Caco-2 (cell line): ENCODE measurements at places on chromosomes 1 and 21.

DNA sequence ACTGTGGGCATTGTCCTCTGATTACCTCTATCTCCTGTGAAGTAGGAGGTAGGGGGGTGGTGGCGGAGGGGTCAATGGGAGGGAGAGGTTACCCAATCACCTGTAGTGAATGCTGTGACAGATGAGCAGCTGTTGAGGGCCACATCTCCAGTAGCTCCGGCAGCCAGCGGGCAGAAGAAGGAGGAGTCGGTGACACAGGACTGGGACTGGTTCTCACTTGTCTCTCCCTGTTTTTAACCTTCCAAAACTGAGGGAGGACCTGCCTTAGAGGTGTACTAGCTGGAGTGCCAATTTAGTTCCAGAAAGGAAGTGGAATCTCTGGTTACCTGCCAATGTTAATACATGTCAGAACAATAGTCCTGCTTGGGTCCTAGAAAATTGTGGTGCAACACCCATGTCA, 56.2 kb upstream of the ENAH start:
- DNase-seq: no peak

GRCh38 chr1:12408662-12409061, 178.8 kb downstream of the VPS13D start:
- no peak for DNase-seq

DNA sequence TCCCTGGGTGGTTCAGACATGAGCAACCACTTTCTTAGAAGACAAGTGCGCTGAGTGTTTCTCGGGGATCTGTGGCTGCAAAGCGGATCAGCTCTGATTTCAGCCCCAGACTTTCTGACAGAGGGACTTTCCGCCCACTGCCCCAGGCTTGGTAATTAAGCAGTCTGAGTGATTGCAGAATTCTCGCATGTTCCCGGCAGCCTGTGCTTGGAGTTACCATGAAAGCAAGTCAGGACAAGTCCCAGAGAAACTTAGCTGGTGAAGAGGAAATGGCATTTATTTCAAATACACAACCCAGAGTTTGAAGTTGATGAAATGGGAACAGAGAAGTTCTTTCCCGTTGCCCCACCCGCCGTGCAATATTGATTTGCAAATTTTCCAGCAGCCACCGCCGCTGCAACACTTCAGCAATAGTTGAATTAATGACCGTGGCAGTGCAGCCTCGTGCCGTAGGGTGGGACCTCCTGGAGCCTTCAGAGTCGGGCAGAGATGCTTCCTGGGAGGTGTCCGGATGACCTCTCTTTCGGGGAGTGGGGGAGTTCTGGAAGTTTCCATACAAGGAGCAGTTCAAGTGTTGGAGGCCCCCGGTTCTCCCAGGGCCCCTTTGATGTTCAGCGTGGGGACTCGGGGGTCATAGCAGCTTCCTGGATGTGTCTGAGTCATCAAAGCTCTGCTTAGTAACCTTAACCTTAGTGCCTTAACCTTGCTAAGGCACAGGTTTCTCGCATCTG, 134.7 kb downstream of the KAZN start:
- no peak for DNase-seq

GRCh38 chr1:231838521-231838920, 211.9 kb downstream of the DISC1 start:
- DNase-seq: no peak

- no peak for DNase-seq
Observed at GRCh38 chr1:112457241-112457640, 51.5 kb upstream of the WNT2B start.

DNA sequence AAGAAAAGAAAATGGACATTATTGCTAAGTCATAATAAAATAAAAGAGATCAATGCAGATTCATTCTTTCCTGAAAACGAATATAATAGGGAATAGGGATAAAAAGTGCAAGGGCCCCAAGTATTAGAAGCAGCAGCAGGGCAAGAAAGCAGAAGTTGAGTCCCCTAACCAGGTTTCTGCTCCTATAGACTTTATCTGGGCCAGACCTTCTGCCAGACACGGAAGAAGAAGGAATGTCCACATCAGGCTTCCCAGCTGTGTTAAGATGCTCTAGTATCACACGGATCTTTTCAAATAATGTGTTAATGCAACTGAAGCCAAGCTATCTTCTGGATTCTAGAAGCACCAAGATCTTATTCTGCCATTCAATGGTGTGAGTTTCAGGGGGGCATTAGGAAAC, 26.9 kb downstream of the CD244 start:
- no peak for DNase-seq

DNA sequence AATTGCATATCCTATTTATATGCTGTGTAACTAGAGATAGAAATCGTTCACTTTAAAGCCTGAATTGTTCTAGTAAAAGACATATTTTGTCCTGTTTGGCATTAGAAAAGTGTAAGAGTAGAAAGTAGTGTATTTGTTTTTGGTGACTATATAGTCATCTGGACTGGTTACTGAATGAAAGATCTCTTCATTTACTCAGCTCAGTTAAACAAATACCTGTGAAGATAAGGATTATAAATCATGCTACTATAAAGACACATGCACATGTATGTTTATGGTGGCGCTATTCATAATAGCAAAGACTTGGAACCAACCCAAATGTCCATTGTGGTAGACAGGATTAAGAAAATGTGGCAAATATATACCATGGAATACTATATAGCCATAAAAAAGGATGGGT, 125.1 kb downstream of the PLA2G4A start:
- no peak for DNase-seq

- DNase-seq: no peak
Observed at GRCh38 chr21:45104560-45104959, 30.2 kb downstream of the ADARB1 start.

DNA sequence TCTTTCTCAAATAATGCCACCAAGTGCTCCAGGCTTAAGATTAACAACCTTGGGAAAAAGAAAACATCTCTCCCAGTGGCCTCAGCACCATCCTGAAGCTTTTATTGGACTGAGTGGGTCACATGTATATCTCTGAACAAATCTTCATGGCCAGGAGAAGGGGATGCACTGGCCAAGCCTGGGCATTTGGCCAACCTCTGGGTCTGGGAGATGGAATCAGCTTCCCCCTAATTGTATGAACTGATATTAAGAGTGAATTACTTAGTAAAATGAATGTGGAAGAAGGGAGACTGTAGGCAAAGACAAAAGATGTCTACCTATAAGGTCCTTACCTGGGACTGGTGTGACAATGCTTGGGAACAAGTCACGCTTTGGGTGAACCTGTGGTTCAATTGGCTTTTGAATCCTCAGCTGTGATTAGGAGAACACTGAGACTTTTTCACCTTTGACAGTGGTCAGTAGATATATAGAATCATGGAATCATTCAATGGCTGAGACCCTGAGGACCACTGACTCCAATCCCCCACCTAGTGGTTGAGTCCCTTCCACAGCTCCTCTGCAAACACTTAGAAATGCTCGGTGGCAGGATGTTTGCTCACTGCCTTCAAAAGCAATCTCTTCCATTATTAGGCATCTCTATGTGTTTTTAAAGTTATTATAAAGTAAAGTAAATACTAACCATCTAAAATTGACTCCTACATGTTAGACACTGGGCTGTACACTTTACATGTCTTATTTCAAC, 102.6 kb upstream of the ATP1A1 start:
- no peak for DNase-seq

DNA sequence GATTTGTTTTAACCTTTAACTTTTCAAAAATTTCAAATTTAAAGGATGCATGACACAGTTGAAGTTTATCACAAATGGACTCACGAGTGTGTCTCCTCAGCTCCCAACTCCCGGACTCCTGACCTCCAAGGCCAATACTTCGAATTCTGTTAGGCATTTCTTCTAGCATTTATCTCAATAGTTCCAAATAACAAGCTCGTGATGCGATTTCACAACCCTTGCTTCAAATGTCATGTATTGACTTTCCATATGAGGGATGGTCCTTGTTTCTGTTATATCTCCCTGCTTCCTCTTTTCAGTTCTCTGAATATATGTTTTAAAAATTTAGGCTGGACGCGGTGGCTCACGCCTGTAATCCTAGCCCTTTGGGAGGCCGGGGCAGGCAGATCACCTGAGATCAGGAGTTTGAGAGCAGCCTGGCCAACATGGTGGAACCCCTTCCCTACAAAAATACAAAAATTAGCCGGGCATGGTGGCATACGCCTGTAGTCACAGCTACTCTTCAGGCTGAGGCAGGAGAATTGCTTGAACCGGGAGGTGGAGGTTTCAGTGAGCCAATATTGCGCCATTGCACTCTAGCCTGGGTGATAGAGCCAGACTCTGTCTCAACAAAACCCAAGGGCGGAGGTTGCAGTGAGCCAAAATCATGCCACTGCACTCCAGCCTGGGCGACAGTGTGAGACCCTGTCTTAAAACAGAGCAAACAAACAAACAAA, 52.0 kb upstream of the TINAGL1 start:
- no peak for DNase-seq

- no peak for DNase-seq
Observed at GRCh38 chr1:241020851-241021697, 335.9 kb downstream of the RGS7 start.

DNA sequence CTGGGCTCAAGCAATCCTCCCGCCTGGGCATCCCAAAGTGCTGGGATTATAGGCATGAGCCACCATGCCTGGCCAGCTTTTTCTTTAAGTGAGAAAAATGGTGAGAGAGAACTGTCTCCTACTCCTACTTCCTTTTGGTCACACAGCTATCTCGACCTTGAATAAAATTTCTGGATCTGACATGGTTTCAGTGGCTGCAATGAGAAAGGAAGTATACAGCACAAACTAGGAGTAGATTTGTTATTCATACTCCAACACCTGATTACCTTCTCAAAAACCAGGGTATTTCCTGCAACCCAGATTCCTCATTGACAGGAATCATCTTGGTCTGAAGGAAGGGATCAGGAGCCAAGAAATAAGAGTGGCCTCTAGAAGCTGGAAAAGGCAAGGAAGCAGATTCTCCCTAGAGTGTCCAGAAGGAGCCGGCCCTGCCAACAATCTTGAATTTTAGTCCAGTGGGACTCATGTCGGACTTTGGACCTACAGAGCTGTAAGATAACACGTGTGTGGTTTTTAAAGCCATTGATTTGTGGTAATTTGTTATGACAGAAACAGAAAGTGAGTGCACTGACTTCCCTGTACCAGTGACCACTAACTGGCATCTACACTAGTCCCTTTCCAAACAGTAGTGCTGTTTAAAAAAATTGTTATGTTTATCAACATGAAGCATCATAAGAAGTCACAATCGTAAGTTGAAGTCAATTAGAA, 516.6 kb downstream of the SMYD3 start:
- no peak for DNase-seq

- DNase-seq: no peak
Observed at GRCh38 chr1:21084111-21084810, 92.4 kb downstream of the EIF4G3 start.

DNA sequence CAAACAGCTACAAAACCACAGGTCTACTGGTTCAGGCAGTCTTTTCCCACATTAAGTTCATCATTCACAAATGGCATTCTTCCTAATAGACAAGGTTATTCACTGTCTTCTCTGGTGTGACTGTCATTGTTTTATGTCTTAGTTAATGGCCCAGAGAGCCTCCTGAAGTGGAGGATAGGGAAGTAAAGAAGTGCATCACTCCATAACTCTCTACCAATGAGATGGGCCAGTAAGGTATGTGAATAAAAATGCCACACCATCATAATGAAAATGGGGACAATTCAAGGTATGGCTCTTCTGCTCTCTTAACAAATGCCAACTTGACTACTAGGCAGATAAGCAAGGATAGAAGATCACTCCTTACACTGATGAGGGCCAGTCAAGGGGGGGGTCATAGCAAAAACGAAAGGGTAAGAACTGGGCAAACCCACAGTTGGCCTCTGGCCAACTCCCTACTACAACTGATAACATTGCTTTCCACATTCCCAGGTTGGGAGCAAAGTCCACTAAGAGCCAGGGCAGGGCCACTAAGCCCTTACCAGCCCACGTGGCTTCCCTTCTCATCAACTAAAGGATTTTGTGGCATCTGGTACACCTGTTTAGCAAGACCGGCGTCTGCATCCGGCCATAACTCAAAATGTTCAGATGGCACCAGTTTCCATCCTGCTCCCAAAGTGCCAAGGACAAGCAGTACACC, 10.0 kb downstream of the PABPC4 start:
- DNase-seq: peak; percentile 47

GRCh38 chr21:38424305-38425019, 73.8 kb downstream of the ERG start:
- DNase-seq: no peak

GRCh38 chr1:6271006-6271405, 10.1 kb upstream of the GPR153 start:
- DNase-seq: no peak

GRCh38 chr1:87706779-87707228, 378.1 kb downstream of the LMO4 start:
- no peak for DNase-seq

GRCh38 chr21:41647806-41648561, 118.9 kb downstream of the RIPK4 start:
- no peak for DNase-seq

DNA sequence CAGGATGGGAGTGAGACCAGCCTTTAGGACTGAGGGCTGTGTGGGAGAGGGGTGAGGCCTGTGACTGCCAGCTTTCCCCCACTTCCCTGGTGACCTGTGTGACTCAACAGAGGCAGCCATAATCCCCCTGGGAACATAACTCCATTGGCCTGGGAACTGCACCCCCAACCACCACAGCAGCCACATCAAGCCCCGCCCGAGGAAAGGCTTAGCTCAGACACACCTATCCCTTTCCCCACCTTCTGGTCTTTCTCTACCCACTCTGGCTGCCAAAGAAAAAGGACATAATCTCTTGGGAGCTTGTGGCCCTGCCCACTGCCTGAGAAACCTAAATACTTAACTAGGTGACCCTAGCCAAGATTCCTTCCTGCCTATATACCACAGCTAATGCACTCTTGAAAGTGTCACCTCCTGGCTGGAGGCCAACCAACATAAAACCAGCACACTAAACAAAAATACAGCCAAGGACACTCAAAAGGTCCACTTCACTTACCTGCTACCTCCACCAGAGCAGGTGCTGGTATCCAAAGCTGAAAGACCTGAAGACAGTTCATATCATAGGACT, 406.6 kb upstream of the CAMK1G start:
- DNase-seq: no peak

DNA sequence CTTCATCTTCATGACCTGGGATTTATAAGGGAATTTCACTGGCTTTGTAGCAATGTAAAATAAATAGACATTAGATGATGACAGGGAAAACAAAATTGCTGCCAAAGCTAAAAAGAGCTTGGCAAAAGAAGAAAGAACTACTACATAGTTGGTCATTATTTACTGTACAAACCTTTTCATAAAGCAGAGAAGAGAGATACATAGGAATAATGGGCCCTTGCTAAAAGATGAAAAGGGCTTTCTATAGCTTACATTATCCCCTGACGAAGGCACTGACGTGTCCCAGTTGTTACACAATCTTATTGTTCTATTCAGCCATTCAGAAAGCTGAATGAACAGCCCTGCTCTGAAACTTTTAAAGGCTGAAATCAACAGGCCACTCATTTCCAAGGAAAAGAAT, 57.1 kb downstream of the ZC3H11B start:
- DNase-seq: no peak

GRCh38 chr1:157499521-157499920, 52.8 kb downstream of the FCRL5 start:
- DNase-seq: no peak

- DNase-seq: no peak
Observed at GRCh38 chr21:44867999-44868700, 5.3 kb downstream of the PTTG1IP start.

- no peak for DNase-seq
Observed at GRCh38 chr1:216459651-216460207, 36.5 kb upstream of the USH2A start.

GRCh38 chr21:25836396-25836795, 101.6 kb downstream of the GABPA start:
- DNase-seq: no peak
